ENCODE measurements at places on chromosomes 3 and 15. TPM values are rescaled to one million over a fixed set of nuclear protein-coding genes. Genes with fewer than 3 reads are reported as not detected.

HRG gene
- total RNA-seq: not detected

LRRC31 gene
- not detected for total RNA-seq

USP3 gene
- total RNA-seq: 33.4 TPM

CAND2 gene
- total RNA-seq: 22.4 TPM

C3orf20 gene
- total RNA-seq: 0.52 TPM

ALPK3 gene
- 33.4 TPM for total RNA-seq

QRICH1 gene
- total RNA-seq: 92.9 TPM

B4GALT4 gene
- 7.8 TPM for total RNA-seq

ZCWPW2 gene
- total RNA-seq: 2.1 TPM

SAMD7 gene
- not detected for total RNA-seq

NRROS gene
- 1.6 TPM for total RNA-seq

TRIM42 gene
- not detected for total RNA-seq

NEK11 gene
- total RNA-seq: 20.9 TPM

ERICH6 gene
- total RNA-seq: not detected

CFAP91 gene
- total RNA-seq: under 0.01 TPM

TMOD2 gene
- total RNA-seq: 8.4 TPM

DNASE1L3 gene
- 1.0 TPM for total RNA-seq

CLDN11 gene
- 1.6 TPM for total RNA-seq

Data from skeletal muscle tissue (tissue), 5 donors.